DMS79 (cell line): ENCODE measurements at places on chromosomes 3 and 15.

DNA sequence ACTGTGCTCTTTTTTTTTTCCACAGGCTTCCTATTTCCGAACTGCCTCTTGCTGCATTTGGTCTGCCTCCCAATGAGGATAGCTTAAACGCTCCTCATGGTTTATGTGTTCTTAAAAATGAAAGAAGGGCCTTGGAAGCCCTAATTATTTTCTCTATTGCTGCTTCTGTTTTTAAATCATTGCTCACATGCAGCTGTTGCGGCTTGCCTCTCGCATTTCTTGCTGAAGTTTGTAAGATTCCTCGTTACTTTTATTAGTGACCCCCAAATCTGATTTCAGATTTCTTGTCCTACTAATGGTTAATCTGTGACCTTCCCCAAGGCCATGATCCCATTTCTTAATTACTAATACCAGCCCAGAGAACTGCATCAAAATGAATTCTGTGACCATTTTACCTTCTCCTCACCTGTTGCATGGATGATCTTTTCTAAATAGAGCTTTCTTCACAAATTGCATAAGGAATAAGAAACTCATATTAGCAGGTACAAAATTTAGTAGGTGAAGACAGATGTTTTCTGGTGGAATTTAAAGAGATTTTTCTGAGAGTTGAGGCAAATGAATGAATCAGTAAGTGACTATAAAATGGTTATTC, 1.8 kb downstream of the UBE2E1 start:
- no peak for DNase-seq

- DNase-seq, result no peak
Observed at GRCh38 chr15:74391582-74392450, 24.4 kb upstream of the CYP11A1 start.

- no peak for DNase-seq
Observed at GRCh38 chr3:128430731-128431130, 36.0 kb downstream of the DNAJB8 start.

- no peak for DNase-seq
Observed at GRCh38 chr15:67109141-67110034, 44.0 kb downstream of the SMAD3 start.

GRCh38 chr15:29826908-29827820, 4.9 kb upstream of the TJP1 start:
- no peak for DNase-seq

GRCh38 chr3:73314151-73314951, 252.9 kb downstream of the EBLN2 start:
- no peak for DNase-seq
